ENCODE measurements at places on chromosomes 2 and 18.

- DNase-seq: no peak
These were observed 99.0 kb upstream of the ACVR1C start for GRCh38 chr2:157727693-157728092.

DNA sequence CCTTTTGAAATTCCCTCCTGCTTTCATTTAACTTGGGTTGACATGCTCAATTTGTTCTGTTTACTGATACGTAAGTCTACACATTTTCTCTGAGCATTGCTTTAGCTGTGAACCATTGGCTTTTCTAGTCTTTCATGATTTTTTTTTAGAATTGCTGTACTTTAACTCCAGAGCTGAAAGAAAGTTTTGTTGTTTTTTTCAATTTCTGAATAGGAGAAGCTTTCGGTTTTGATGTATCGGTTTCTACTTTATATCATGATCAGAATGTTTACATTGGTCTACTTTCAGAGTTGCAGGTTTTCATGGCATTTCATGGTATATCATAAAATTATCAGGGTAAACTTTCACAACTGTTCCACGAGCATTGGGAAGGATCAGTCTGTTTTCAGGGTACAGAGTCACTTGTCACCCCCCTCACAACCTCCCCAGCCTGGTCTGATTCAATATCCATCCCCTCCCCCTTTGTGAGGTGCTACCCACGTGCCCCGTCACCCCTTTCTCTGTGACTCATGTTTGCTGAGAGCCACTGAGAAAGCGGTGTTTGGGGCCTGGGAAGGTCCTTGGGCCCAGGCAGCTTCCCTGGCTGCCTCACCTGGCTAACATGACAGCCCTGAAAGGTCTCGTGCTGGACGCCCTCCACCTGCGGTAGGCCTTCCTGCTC is 7.0 kb downstream of the ASTL start:
- no peak for DNase-seq

- no peak for DNase-seq
These were observed 118.1 kb upstream of the SLC39A10 start for GRCh38 chr2:195538937-195539336.

- DNase-seq: no peak
These were observed 1.8 kb downstream of the LAPTM4A start for GRCh38 chr2:20049637-20050036.

DNA sequence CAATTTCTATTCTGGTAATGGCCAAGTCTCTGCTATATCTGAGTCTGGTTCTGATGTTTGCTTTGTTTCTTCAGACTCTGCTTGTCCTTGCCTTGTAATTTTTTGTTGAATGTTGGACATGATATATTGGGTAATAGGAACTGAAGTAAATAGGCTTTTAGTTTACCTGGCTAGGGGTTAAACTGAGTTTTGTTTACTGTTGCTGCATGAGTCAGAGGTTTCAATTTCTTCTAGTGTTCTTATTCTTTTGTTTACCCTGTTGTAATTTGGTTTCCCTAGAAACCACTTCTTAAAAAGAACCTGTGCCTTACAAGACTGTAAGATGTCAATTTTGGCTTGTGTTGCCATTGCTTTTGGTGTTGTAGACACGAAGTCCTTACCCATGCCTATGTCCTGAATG is 285.0 kb upstream of the KCNH7 start:
- no peak for DNase-seq

- DNase-seq: no peak
These were observed 123.2 kb downstream of the TRABD2A start for GRCh38 chr2:84757648-84758047.

DNA sequence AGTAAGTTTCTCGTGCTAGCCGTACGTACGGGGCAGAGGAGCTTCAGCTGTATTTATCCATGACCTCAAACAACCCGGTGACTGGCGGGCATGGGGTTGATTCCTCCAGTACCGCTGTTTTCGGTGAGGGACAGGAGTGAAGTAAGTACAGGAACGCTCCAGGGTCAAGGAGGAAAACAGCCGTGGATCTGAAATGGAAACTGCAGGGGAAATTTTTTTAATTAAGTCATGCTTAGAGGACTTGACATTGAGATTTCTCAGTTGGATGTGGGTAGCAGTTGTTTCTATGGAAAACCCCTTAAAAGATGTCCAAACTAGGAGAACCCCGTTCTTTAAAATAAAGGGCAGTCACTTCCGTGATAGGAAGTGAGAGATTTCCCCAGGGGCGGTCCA is 1.2 kb downstream of the RAB12 start:
- no peak for DNase-seq

DNA sequence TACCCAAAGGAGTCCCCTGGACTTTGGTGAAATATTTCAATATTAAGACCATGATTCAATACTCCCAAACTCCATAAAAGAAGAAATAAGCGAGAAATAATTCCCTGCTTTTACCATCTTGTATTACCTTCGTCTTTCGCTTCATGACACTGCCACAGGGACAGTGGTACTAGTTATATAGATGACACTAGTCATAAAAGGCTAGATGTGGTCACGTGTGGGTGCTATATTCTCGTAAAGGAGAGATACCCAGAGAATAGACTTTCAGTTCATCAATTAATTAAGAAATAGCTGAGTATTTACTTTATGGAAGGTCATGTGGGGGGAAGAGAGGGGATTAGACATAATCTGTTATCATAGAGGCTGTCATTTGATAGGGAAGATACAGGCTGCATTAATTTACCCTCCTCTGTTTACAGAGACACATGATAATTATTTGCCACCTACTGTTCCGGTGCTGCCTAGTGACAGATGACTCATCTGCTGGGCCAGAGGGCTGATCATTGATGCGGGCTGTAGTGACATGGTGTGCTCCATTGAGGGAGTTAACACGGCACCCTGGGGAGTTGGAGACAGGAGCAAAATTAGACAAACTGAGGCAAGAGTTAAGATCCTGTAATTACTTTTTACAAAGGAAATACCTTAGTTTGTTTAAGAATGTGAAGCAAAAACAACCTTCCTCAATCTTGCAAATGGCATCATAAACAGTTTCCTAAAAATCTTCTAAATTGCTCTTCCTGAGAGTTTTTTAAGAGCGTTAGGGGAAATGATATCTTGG is 78.2 kb upstream of the ITGB6 start:
- DNase-seq: no peak

GRCh38 chr2:1521191-1521877 is 108.1 kb downstream of the TPO start:
- no peak for DNase-seq

GRCh38 chr2:237592425-237592980 is 2.0 kb upstream of the RAB17 start:
- DNase-seq: no peak

GRCh38 chr18:63848159-63848558 is 39.3 kb upstream of the SERPINB2 start:
- DNase-seq: no peak

DNA sequence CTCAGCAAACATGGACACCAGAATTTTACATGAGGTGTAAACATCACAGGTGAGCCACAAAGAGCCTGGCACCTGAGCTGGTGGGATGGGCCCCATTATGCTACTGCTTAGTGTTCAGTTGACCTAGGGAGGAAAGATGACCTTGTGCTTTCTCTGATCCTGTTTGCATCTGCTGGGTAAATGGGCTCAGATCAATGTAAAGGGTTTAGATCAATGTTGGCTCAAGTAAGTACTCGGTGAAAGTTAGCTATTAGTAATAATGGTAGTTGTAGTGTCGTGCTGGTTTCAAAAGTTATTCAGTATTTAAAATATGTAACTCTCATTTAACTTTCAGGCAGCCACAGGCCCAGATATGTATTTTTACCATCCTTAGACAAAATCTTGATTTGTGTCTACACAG is 19.8 kb downstream of the ABHD3 start:
- peak; percentile 42 for DNase-seq

DNA sequence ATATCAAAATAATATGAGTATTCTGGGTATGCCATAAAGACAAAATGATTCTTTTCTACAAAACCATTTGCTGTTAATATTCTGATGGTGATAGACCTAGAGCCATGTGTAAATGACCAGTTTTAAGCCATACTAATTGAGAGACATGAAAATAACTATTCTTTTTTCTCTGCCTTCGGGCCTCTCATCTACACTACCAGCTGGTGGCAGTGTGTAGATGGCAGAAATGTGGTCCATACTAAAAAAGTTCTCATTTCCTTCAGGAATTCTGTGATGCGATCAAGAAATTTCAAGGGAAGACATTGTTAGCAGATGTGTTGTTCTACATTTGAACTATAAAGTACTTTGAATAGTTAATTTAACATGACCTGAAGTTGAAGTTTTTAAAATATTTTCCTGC is 485.2 kb downstream of the TRIB2 start:
- no peak for DNase-seq

DNA sequence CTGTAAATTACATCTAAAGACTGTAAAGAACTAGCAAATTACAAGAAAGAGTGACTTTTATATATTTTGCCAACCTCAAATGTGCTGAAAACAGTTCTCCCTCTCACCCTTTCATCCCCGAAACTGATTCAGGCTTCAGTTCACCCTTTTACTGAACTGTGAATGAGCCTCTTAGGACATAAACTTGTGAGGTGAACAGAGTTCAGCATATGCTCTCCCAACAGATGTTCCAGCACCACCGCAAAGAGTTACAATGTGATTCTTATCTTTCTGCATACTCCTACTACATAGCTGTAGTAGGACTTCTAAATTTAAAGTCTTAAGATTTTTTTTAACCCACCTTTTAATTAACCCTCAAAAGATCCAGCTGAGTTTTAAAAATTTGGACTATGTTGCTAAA is 1.2 kb upstream of the ZCCHC2 start:
- DNase-seq: no peak

- no peak for DNase-seq
These were observed 12.7 kb upstream of the SELENOI start for GRCh38 chr2:26333293-26333692.

DNA sequence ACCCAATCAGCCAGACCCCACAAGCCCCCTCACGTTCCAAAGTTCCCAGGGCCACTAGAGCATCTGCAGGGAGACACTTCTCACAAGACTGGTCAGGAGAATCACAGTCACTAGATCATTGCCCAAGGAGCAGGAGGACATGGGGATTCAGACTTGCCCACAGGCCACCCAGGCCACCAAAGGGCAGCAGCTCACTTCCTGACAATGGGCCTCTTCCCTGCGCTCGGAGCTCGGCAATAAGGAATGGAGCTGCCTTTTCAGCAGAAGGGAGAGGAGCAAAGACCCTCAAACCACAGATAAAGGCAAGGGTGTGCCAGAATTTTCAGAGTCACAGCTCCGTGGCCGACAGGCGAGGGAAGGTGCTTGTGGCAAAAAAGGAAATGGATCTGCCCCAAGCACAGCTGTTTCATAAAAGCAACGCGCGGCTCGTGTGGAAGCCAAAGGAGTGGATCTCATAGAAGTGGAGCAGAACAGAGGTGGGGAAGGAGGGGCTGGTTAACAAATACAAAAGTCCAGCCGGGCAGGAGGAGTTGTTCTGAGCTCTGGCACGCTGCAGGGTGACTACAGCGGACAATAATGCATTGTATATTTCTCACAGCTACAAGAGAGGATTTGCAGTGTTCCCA is 72.1 kb downstream of the EDAR start:
- DNase-seq: no peak

- DNase-seq: no peak
These were observed 9.8 kb upstream of the CLIP4 start for GRCh38 chr2:29105375-29105774.

- DNase-seq: no peak
These were observed 121.7 kb downstream of the PXDN start for GRCh38 chr2:1622521-1623200.

- DNase-seq: no peak
These were observed 116.5 kb upstream of the LYPD6 start for GRCh38 chr2:149213764-149214493.

GRCh38 chr18:60508108-60508507 is 135.5 kb upstream of the MC4R start:
- DNase-seq: no peak

- no peak for DNase-seq
These were observed 39.7 kb upstream of the IGFBP5 start for GRCh38 chr2:216735086-216735485.

DNA sequence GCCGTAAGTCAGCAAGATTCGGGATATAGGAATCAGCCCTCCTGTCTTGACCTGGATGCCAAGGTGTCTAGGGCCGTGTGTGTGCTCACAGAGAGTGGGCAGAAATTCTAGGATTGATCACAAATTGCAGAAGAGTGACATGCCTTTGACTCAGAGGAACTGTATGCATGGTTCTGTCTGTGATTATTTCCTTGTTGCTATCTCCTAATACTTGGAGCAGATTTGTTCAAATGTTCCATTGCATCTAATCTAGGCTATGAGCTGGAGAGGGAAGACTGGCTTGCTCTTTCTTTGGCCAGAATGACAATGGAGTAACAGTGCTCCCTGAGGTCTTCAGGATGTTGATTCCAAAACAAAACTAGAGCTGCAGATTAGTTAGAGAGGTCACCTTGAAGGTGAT is 115.0 kb downstream of the EN1 start:
- DNase-seq: no peak

- DNase-seq: no peak
These were observed 186.0 kb upstream of the TNP1 start for GRCh38 chr2:217045700-217046475.

- no peak for DNase-seq
These were observed 112.3 kb downstream of the RAB3GAP1 start for GRCh38 chr2:135164431-135164830.

GRCh38 chr2:128420131-128420530 is 101.5 kb upstream of the HS6ST1 start:
- no peak for DNase-seq

DNA sequence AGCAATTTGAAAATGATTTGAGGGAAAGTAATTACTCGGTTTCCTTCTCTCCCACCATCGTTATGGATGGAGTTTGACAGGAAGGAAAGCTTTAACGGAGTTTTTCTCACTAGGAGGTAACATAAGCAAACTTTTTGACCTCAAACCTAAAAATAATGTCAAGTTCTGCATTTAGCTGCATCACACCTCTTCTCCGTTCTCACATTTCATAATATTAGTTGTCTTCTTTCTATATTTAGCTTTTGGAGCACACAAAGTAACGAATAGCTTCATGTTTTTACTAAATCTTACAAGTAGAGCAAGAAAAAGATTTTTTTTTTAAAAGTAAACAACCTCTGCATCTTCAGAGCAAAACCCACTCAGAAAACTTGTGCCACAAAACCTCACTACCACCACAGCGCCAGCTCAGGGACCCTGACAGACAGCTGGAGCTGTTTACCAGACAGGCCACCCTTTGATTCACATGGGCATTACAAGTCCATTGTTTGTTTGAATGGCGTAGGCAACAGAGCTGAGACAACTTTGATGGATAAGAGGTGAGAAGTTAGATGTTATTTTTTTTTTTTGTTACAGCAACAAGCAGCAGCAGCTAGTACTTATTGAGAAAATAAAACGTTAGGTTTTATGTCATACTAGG is 21.9 kb upstream of the ICOS start:
- DNase-seq: no peak

- no peak for DNase-seq
These were observed 47.5 kb downstream of the EMILIN2 start for GRCh38 chr18:2894131-2894840.

GRCh38 chr2:186972281-186972970 is 123.5 kb upstream of the ZSWIM2 start:
- DNase-seq: no peak

DNA sequence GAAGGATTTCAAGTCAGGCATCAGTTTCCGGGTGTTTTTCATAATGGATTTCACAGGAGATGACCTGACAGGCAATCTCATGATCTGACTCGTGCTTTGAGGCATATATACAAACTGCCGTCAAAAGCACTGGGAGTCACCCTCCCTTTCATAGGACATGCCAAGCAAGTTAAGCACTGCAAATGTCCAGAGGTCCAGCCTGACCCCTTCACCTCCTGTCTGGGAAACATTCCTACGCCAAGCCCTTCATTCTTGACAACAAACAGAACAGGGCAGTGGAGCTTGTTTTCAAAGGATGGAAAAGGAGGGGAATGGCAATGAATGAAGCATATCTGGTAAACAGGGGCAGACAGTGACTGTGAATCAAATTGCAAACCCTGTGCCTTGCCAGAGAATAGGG is 963.6 kb downstream of the BCL11A start:
- DNase-seq: no peak

All from GM12878 (cell line).